ENCODE measurements at places on chromosomes 3 and 15. TPM values are rescaled to one million over a fixed set of nuclear protein-coding genes. Genes with fewer than 3 reads are reported as not detected.

Gene SLC51A
- total RNA-seq: not detected

Gene ZNF501
- total RNA-seq: 1.3 TPM

Gene RETNLB
- total RNA-seq: not detected

Gene LRRC49
- 13.7 TPM for total RNA-seq

Gene OGG1
- 11.3 TPM for total RNA-seq

Gene C3orf52
- total RNA-seq: 18.1 TPM

Gene KBTBD12
- not detected for total RNA-seq

Gene SUSD5
- 2.3 TPM for total RNA-seq

Gene GOLGA8Q
- total RNA-seq: not detected

Gene ANKUB1
- not detected for total RNA-seq

Gene NMB
- 3.4 TPM for total RNA-seq

Gene GLDN
- total RNA-seq: not detected

Gene GATM
- 28.1 TPM for total RNA-seq

Gene LRRN1
- not detected for total RNA-seq

Gene HES1
- total RNA-seq: 97.8 TPM

Gene DUOXA2
- total RNA-seq: not detected

Gene CHRM5
- 0.36 TPM for total RNA-seq

Gene NDN
- 158 TPM for total RNA-seq

Gene CYP11A1
- 0.06 TPM for total RNA-seq

Gene CCDC191
- 2.7 TPM for total RNA-seq

Gene FOXB1
- total RNA-seq: 0.06 TPM

Gene MCF2L2
- total RNA-seq: 0.09 TPM

Gene PAK6
- total RNA-seq: 0.12 TPM

Gene SERINC4
- 0.11 TPM for total RNA-seq

Gene EFHB
- not detected for total RNA-seq

Gene APOD
- total RNA-seq: not detected

Gene NPAP1
- 0.03 TPM for total RNA-seq

Gene NXPE3
- 5.0 TPM for total RNA-seq

Gene MINAR1
- 1.3 TPM for total RNA-seq

Gene NRG4
- 0.15 TPM for total RNA-seq

Gene C3orf49
- not detected for total RNA-seq

Gene CHRD
- total RNA-seq: 0.11 TPM

Gene BMF
- total RNA-seq: 3.7 TPM

Gene CX3CR1
- not detected for total RNA-seq

Gene PDCD10
- 153 TPM for total RNA-seq

Gene CACNA2D3
- total RNA-seq: 1.3 TPM

Gene ADCY5
- total RNA-seq: not detected

Gene CLPX
- 46.7 TPM for total RNA-seq

Gene IL12A
- total RNA-seq: not detected

Gene ECE2
- total RNA-seq: not detected

Gene COL6A5
- under 0.01 TPM for total RNA-seq

Gene GATA2
- total RNA-seq: 7.5 TPM

Gene AHSG
- total RNA-seq: not detected

Gene CLRN1
- total RNA-seq: not detected

Gene PARP15
- total RNA-seq: under 0.01 TPM

Gene SLC22A13
- 0.91 TPM for total RNA-seq

Gene NOX5
- total RNA-seq: not detected
